ENCODE measurements at places on chromosomes 3 and 15.
A peak's percentile ranks its signal among the peaks of the same experiment; 100 is the strongest.

DNA sequence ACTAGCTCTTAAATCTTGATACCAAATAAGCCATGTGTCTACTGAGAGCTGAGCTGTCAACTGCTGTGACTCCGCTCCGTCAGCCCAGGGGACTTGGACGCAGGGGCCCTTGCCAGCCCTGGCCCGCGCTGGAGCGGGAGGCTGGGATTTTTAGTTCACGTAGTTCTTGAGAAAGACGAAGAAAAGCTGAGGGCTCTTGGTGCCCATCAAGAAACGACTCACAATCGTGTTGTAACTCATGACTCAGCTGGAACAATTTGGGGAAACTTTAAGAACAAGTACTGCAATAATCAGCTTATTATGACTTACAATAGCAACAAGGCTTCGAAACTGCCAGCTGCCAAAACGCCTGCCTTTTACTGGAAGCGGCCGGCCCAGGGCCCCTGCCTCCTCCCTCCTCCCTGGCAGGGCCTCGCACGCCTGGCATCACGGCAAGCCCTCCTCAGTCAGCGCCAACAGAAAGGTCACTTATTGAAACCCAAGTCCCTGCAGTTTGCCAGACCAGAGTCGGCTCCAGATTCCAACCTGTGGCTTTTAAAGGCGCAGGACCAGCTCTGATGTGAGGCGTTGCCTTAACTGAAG lies 60.3 kb downstream of the RGMA start:
- no peak for DNase-seq

DNA sequence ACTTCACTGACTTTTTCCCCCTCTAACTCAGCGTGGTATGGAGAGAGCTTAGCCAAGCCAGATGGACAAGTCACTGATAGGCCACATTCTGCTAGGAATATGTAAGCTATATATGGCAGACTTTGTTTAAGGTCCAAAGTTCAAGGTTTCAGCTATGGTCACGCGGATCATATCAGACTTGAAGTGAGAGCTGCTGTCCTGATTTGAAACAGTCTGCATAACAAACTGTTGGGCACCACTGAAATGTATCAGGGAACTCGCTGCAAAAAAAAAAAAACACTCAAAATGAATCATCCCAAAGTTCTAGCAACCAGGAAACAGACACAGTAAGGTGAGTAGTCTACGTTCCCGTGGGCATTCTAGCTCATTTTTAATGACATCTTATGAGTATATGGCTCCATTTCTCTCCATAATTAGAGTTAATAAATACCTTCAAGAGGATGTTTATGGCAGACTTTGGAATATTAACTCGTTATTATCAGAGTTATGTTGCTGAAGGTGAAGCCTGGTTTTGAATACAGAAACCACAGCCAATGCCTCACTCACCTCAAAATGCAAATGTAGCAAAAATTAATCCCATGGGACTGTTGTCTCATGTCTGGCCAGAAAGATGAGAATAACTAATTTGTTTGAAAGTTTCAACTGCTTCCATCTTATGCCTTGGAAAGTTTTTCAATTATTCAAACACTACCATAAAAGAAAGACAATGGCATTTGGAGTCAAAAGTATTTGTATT lies 12.3 kb downstream of the DPH3 start:
- no peak for DNase-seq

DNA sequence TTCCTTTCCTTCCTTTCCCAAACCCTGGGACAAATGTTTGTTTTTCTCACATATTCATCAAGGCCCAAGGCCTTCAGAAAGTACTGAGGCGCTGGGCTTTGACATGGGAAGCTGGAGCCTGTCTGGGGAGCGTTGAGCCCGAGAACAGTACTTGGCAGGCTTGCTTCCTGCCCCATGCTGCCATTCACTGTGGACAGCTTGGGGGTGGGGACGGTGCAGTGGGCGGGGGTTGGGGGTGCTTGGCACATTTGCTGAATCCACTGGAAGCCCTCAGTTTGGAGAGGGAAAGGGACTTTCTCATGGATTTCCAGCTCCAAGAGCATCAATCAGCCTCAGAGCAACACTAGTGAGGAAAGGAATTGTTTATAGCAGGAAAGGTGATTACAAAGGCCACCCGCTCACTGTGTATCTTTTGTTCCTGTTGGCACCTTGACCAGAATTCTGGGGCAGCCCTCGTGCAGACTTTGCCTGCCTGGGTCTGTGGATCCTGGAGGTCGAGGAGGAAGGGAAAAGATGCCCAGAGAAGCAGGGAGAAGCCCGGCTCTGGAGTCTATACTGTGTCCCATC lies 199.8 kb upstream of the RGMA start:
- DNase-seq = no peak

- DNase-seq = no peak
These were observed 3.9 kb downstream of the RPL35A start for GRCh38 chr3:197953881-197954280.

- peak; percentile 75 for DNase-seq
These were observed 70.5 kb upstream of the ATP10A start for GRCh38 chr15:25933456-25934158.

GRCh38 chr3:46098319-46098761 lies 71.1 kb upstream of the XCR1 start:
- DNase-seq = peak; percentile 23

- DNase-seq = no peak
These were observed 153.5 kb upstream of the MEIS2 start for GRCh38 chr15:37253877-37254276.

- no peak for DNase-seq
These were observed 30.4 kb downstream of the BHLHE40 start for GRCh38 chr3:5009506-5010109.
